AG04449 (cell line): ENCODE measurements at places on chromosomes 2 and 18.

DNA sequence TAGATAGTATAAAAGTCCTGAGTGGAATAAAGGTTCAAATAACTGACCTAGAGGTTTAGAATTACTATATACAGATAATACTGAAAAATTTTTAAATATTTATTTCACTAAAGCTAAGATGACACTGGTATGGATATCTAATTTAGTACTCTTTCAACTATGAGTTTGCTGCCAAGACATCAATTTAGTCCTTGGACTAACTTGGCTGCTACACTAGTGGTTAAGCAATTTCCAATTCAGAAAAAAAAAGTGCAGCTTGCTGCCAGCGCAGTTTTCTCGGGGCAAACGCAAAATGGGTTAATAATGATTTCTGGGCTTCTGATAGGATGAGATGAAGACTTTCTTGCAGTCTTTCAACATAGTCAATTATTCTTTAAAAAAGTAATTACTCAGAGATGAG is 10.8 kb downstream of the BUB1 start:
- no peak for DNase-seq

DNA sequence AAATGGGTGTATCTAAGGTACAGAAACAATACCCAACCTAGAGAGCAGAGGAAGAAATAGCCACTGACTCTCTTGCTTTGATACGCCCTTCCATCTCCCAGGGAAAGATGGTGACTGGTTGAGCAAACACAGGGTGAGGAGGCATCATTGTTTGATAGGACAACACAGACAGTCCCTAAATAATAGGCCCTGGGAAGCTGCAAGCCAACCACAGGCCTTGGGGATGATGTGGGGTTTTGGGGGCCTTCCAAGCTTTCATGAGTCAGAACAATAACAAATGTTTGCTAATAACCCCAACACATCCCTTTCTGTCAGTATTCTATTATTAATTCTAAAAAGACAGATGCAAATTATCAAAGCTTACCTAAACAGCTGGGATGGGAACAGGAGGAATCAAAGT is 9.8 kb downstream of the LGALSL start:
- DNase-seq: no peak

- no peak for DNase-seq
These were observed 64.0 kb downstream of the SLC40A1 start for GRCh38 chr2:189516546-189516945.

- DNase-seq: no peak
These were observed 32.8 kb downstream of the FAM124B start for GRCh38 chr2:224369028-224369632.
